ENCODE measurements at places on chromosomes 11 and 22. TPM values are rescaled to one million over a fixed set of nuclear protein-coding genes. Genes with fewer than 3 reads are reported as not detected.

GRCh38 chr11:91047882-91048281, 825.0 kb upstream of the CHORDC1 start:
- DNase-seq: no peak

- DNase-seq: no peak
Observed at GRCh38 chr22:44818727-44819126, 66.4 kb downstream of the ARHGAP8 start.

- no peak for DNase-seq
Observed at GRCh38 chr22:33012833-33013450, 45.2 kb downstream of the SYN3 start.

DNA sequence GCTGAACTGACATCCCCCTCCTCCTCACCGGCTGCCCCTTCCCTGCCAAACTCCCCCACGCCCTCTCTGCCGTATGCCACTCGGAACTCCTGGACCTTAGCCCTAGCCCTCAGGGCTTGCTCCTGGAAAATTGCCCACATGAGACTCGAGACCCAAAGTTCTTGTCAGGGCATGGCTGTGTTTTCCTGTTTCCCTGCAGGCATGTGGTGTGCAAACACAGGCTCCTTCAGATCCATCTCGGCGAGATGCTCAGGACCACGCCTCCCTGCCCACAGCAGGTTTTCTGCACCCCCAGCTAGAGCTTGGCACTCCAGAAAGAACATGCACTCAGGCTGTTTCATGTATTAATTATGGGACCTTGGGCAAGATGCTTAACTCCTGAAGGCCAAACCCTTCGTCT, 1480.4 kb downstream of the BRD1 start:
- DNase-seq: no peak

GRCh38 chr11:73156686-73157085, 14.6 kb upstream of the FCHSD2 start:
- DNase-seq: no peak

GRCh38 chr11:40376331-40376730, 1083.1 kb downstream of the LRRC4C start:
- DNase-seq: no peak

GRCh38 chr11:11760838-11761237, 80.9 kb upstream of the USP47 start:
- DNase-seq: no peak

DNA sequence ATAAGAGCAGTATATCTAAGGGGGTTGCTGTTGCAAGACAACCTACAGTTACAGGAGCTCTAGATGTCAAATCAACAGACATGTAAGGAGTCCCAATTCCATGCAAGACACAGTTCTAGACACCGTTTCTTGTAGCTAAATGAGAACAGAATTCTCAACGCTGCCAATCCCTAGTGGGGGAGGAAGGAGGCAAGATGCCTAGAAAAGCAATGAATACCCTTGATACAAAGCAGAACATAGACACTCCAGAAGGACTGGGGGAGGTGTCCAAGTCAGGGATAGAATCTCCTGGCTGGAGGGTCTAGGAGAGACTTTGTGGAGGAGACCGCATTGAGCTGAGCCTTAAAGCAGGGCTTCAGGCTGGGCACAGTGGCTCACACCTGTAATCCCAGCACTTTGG, 280.2 kb downstream of the BUD13 start:
- no peak for DNase-seq

DNA sequence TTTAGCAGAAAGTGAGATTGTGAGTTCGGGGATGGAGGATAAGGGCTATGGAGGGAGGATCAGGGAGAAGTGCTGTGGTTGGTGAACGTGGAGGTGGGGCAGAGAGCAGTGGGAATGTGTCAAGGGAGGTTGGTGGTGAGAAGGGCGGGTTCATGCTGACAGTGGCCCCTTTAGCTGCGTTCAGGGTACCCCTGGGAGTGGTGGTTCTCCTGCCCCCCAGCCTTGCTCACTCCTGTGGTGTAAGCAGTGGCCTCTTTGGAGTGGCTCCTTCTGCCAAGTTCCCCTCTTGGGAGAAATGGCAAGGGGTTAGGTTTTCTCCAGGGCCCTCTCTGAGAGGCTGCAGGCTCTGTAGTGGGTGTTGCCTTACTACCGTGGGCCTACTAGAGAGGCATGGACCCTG, 16.1 kb upstream of the NECTIN1 start:
- no peak for DNase-seq

DNA sequence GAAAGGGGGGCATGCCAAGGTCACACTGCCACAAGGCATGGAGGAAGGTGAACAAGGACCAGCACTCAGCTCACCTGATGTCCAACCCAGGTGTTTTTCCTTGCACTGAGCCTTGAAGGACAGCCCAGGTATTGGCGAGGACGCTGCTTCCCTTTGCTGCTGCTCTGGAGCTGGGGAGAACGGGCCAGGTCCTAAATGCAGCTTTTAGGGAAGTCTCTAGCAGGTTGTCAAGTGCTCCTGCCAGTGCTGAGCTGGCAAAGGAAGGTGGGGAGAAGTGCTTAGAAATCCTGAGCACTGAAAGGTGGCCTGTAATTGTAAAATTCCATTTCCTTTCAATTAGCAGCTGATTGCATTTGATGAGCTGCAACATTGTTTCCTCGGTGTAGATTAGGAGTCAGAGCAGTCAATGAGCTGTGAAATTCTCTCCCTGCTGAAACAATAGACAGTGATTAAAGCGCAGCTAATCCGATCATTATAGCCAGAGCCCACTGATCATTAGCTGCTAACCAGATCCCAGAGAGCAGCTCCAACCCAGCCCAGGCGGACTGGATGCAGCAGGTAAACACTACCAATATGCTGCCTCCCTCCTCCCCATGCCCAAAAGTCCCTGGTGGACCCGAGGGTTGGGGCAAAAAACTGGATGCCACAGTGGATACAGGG, 507.6 kb downstream of the INSC start:
- no peak for DNase-seq

- DNase-seq: peak; percentile 63
Observed at GRCh38 chr11:8225589-8226036, 38.1 kb downstream of the LMO1 start.

Gene OR56B1
- total RNA-seq: not detected

Gene LBHD1
- total RNA-seq: 6.6 TPM

- peak; percentile 61 for DNase-seq
Observed at GRCh38 chr11:125514336-125515101, 18.5 kb upstream of the FEZ1 start.

DNA sequence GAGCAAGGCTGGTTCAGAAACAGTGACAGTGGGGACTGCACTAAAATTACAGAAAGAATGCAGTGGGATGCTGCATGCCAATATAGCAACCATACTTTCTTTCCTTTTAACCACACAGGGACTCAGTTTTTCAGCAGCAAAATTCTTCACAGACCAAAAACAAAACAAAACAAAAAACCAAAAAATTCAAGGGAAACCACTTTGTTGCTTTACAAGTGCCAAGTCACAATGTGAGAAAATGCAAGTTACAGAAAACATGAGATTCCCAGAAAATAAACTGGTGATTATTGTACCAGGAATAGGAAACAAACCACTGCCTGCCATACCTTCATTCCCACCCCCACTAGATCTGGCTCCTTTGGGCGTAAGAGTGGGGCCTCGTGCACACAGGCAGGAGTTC, 52.6 kb downstream of the TENM4 start:
- no peak for DNase-seq

DNA sequence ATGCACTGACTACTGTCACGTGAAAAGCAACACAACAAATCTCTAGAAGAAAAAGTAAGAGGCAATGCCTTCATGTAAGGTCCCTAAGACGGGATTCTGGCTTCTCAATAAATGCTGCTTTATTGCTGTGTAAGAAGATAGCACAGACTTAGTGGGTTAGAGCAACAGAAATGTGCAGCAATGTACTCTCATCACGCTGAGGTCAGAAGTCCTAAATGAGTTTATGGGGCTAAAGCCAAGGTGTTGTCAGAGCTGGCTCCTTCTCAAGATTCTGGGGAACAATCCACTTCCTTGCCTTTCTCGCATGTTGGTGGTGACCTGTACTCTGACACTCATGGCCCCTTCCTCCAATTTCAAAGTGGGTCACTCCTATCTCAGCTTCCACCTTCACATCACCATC, 93.4 kb downstream of the SHANK2 start:
- DNase-seq: no peak

Gene CNTN5
- 0.12 TPM for total RNA-seq

DNA sequence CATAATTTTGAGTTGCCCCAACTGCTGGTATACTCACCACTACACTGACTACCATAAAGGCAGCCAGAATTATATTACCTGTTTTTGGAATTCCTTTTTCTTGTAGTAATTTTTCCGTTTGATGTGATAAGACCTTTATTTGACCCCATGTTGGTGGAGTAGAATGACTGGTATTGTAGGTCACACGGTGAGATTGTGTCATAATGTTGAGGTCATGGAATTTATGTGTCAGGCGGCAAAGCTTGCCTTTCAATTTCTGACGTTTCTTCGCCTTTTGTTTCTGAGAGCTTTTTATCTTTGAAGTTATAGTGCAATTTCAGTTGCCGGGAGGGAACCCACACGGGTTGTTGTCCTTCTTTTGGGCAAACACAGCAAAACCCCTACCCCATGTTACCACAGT, 13.0 kb downstream of the OR52K1 start:
- peak; percentile 3 for DNase-seq

- DNase-seq: no peak
Observed at GRCh38 chr11:34351051-34351450, 6.8 kb downstream of the ABTB2 start.
